Activated CD4-positive, alpha-beta T cell treated with anti-CD3 and anti-CD28 coated beads, Interleukin-2, amount 50 U/mL, for 16 hours (primary cell): ENCODE measurements at places on chromosomes 11 and 22.

DNA sequence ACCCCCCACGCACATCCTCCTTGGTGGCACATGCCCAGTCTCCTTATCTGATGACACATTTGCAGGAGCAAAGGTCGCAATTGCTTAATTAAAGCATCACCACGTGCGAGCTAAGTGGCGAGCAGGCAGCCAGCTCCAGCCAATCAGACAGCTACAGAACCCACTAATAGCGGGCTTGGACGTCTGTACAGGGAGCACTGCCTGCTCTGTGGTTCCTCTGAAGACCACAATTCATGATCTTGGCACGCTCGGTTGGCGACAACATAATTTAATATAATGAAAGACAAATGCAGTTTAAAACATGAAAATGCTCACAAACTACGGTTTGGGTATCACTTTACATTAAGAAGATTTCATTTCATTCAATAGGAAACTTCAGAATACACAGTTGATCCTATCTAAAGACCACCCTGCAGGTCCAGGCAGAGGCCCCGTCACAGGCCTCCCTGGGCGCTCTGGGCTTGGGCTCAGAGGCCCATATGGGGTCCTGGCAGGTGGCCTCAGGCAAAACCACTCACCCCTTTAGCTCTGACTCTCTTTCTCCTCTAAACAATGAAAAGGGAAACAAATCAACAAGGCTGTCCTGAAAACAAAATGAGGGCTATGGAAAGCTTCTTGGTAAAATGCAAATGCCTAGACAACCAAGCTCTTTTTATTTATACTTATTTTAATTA lies 10.4 kb downstream of the PACSIN2 start:
- no peak for DNase-seq

DNA sequence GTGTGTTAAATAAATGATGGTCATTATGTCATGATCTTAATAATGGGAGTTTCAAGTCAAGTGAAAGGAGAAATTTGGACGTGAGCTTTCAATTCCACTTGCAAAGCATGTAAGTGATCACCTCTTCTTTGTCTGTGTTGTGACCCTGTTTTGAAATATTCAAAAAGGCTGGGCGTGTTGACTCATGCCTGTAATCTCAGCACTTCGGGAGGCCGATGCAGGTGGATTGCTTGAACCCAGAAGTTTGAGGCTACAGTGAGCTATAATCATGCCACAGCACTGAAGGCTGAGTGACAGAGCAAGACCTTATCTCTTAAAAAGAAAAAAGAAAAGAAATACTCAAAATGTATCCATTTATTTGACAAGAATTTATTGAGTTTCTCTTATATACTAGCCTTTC lies 32.9 kb upstream of the EED start:
- peak; percentile 55 for DNase-seq

- peak; percentile 99 for DNase-seq
Observed at GRCh38 chr11:65961267-65962140, at the start of gene SART1. Gene SART1, plus strand, starts transcription at chr11:65961734. Its CDS starts 47 bp downstream, at chr11:65961781.

DNA sequence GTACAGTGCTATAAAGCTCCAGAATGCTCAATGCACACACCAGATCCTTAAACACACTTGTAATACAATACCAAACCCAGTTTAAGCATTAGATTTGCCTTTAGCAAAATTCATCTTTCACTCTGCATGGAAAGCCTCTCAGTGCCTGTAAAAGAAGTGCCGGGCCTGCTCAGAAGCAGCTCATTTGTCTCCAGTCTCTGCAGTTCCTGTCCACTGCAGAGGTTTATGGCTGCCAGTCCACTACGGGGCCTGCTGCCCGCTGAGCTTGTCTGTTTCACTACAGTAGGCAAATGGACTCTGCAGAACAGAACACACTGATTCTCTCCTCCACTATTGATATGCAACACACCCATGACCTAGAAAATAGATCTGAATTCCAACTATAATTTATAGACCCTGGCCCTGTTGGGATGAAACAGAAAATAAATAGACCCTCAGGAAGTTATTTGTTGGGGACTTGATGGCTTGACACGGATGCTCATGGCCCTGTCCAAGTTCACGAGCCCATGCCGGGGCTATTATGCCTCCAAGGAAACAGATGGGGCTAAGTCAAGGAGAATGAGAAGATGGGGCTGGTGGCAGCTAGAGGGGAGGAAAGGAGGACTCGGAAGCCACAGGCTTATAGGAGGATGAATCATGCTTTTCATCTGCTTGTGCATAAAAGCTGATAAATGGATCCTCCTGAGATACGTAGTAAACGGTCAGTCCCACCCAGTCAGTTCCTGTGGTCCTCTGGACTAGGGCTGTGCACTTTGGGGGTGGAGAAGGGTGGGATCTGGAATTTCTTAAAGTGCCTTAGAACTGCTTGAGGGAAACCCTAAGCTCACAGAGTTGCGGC lies 416.8 kb upstream of the TENM4 start:
- no peak for DNase-seq

DNA sequence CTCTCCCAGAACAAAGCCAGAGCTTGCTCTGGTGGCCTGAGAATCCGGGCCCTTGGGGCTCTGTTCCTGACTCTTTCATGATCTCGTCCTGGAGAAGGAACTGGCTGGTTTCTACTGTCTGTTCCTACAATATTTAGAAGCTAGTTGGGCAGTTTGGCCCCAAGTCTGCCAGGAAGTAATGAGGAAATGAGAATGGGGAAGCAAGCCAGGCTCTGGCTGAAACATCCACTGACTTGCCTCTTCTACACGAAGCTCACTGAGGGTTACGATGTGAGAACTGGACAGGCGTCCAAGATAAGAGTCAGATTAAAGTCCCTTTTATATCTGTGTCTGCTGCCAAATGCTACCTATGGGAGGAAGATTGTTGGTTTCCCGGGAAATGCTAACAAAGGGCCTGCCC lies 110.0 kb upstream of the KIRREL3 start:
- DNase-seq, result no peak

DNA sequence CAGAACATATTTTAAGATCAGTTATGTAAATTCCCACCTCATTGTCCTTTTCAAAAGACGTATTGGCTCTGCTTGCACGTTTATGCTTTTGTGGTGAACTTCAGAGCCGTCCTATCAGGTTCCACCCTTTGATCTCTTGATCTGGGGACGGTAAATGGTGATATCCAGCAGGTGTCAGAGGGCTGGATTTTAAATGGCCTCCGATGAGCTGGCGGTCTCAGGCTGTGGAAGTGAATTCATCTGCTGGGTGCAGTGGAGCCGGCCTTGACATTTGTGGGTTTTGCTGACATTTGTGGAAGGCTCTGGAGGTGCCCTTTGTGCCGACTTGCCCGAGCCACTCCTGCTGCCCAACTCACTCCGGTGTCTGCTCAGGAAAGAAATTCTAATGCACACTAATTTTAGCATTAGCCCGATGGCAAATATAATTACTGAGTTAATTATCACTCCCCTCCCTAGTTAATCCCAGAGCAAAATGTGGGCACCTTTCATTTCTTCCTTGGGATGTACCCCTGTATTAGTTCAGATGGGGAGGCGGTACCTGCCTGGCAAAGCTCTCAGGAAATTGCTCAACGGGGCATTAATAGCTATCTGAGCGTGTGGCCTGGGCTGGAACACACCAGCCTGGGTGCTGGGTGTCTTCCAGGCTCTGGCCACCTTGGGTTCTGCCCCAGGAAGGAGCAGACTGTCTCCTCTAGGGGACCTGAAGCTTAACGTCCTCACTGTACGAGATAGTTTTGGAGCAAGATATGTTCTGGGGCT lies 9.1 kb downstream of the LRP5 start:
- no peak for DNase-seq

- DNase-seq, result no peak
Observed at GRCh38 chr22:50201191-50202129, 649 bp downstream of the SELENOO start.

DNA sequence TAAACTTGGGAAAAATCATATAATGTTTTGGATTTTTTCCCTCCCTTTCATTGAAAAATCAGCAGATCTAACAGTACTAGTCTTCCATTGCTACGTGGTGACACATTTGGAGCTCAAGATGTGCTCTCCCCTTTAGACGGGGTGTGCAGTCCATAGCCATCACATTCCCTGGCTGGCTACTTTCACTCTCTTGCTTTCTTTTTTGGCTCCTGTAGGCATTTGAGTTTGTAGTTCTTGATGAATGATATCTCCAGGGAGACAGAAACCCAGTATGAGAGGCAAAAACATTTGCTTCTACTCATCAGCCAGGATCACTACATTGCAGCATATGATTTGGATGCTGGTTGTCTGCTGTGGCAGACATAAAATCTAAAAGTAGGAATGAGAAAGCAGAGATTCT lies 12.1 kb downstream of the CCDC81 start:
- DNase-seq, result no peak
